ENCODE measurements at places on chromosomes 4 and X.

GRCh38 chr4:8009710-8010511 lies 70.2 kb upstream of the AFAP1 start:
- DNase-seq = no peak

DNA sequence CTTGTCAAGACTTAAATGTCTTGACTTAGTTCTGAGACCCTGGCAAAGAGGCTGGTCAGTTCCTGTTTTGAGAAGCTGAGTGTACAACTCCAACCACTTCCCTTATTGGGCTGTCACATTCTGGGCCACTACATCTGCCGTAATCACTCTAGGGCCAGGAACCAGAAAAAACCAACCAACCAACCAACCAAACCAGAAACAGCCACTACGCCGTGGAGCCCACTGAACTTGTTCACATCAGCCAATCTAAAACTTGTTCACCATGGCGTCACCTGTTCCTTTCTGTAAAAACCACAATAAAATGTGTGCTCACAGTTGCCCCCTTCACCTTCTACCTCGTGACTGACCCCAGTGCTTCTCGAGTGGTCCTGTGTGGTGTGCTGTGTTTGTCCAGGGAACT lies 107.3 kb downstream of the JADE1 start:
- no peak for DNase-seq

- no peak for DNase-seq
Observed at GRCh38 chr4:184850018-184850417, 24.2 kb upstream of the ACSL1 start.

DNA sequence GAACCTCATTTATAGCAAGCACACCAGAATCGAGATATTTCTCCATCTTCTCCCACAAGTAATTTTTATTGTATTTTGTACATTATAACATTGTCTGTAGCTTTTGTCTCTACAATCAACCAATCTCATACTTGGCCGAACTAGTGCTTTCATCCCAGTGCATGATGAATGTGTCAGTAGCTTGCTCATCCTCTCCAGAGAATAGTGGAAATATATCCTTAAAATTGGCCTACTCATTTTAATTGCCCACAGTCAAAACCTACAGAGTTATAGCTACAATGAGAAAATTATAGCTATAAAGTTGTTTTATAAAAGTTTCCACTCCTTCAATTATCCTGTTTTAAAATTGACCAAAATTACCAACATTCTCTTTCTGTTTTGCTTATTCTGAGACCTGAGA lies 103.8 kb downstream of the MAPK10 start:
- DNase-seq = no peak

GRCh38 chr4:77433418-77433733 lies 172.2 kb upstream of the CXCL13 start:
- no peak for DNase-seq

DNA sequence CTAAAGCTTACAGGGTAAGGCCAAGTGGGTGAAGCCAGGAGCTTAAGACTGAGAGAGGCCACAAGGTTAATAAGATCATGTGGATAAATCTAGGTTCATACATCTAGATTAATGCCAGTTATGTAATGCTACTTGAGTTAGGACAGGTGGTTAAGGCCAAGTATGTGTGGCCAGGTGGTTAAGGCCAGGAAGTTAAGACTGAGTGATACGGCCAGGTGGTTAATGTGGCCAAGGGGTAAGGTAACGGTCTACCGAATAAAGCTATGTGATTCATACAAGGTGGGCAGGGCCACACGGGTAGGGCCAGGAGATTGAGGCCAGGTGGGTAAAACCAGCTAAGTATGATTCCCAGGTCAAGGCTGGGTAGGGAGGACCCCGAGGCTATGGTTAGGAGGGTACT lies 223.0 kb downstream of the TACR3 start:
- no peak for DNase-seq
